ENCODE measurements at places on chromosomes 13 and 19.

GRCh38 chr19:1941146-1942077 is at the start of gene CSNK1G2:
TSS of gene CSNK1G2 (plus strand) at chr19:1941172. CDS start at chr19:1969773, 28,601 bp downstream.
- DNase-seq = no peak

DNA sequence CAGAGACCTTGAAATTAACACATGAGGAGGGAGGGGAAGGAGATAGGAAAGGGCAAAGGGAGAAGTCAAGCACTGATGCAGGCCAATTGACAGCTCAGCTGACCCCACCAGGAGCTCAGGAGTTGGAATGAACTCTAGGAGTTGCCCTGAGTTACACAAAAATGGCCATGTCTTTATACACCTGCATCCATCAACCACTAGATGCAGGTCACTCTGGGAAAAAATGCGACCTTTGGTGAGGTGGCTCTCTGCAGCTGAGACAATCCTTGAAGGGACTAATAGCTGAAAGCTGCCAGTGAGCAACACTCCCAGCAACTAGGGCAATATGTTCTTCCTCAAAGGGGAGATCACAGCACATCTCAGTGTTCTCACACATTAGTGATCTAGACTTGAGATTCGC is 222.8 kb downstream of the RBM26 start:
- DNase-seq = no peak

DNA sequence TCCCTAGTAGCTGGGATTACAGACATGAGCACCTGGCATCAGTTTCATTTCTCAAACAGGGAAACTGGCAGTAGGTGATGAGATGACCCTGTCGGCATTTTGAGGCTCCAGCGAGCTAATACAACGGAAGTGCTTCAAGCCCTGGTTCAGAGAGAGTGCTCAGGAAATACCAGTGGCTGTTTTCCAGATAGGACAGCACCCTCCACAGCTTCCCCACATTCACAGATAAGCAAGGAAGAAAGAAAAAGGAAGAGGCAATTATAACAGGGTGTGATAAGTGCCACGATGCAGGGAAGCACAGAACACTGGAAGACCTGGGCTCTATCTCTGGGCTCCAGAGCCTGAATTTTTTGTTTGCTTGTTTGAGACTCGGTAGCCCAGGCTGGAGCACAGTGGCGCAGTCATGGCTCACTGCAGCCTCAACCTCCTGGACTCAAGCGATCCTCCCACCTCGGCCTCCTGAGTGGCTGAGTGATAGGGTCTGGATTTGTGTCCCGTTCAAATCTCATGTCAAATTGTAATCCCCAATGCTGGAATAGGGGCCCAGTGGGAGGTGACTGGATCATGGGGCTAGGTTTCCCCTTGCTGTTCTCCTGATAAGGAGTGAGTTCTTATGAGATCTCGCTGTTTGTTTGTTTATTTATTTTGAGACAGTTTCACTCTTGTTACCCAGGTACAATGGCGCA is 43.5 kb downstream of the PIN1 start:
- no peak for DNase-seq

DNA sequence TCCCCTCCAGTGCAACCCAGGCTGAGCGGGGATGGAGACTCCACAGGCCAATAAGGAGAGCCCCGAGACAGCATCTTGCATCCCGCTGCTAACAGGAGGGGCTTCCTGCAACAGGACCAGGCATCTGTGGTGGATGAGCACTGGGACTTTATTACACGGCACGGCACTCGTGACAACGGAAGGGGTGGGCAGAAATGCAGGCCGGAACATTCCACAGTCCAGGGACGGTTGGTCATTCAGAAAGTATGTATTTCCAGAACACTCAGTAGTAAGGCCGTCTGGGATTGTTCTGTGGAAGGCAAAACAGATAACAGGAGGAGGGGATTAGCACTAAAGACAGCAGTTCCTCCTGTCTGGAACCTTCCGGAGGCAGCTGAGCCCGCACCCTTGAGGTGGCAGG is 3.3 kb upstream of the TM6SF2 start:
- no peak for DNase-seq

DNA sequence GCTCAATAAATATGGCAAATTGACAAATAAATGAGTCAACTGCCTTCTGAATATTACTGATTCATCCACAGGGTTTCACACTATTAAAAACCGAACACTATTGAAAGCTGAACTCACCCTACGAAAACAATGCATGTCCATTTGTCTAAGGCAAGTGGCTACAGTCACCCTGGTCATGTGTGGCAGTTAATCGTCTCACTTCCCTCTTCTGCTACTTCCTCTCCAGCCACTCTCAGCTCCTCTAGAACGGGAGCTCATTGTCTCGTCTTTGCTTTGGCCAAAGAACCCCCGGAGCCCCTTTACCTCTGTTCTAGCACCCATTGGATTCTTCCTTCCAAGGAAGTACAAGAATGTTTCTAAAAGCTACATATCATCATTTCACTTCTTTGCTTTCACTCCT is 74.4 kb upstream of the ZNF599 start:
- no peak for DNase-seq

- no peak for DNase-seq
These were observed 507.0 kb downstream of the DACH1 start for GRCh38 chr13:71360041-71360440.

GRCh38 chr13:41177616-41178015 is 16.8 kb downstream of the KBTBD7 start:
- DNase-seq = no peak

- DNase-seq = no peak
These were observed 195.2 kb downstream of the TSHZ3 start for GRCh38 chr19:31154021-31154420.

DNA sequence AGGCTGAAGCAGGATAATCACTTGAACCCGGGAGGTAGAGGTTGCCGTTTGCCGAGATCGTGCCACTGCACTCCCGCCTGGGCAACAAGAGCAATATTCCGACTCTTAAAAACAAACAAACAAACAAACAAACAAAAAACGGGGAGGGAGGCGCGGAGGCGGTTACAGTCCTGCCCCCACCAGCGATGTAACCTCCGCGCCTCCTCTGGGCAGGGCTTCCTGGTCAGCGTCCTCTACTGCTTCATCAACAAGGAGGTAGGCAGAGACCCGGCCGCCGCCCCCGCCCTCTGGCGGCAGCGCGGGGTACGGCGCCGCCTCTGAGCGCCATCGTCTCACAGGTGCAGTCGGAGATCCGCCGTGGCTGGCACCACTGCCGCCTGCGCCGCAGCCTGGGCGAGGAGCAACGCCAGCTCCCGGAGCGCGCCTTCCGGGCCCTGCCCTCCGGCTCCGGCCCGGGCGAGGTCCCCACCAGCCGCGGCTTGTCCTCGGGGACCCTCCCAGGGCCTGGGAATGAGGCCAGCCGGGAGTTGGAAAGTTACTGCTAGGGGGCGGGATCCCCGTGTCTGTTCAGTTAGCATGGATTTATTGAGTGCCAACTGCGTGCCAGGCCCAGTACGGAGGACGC is 10.2 kb downstream of the SNRPD2 start:
- peak; percentile 95 for DNase-seq

DNA sequence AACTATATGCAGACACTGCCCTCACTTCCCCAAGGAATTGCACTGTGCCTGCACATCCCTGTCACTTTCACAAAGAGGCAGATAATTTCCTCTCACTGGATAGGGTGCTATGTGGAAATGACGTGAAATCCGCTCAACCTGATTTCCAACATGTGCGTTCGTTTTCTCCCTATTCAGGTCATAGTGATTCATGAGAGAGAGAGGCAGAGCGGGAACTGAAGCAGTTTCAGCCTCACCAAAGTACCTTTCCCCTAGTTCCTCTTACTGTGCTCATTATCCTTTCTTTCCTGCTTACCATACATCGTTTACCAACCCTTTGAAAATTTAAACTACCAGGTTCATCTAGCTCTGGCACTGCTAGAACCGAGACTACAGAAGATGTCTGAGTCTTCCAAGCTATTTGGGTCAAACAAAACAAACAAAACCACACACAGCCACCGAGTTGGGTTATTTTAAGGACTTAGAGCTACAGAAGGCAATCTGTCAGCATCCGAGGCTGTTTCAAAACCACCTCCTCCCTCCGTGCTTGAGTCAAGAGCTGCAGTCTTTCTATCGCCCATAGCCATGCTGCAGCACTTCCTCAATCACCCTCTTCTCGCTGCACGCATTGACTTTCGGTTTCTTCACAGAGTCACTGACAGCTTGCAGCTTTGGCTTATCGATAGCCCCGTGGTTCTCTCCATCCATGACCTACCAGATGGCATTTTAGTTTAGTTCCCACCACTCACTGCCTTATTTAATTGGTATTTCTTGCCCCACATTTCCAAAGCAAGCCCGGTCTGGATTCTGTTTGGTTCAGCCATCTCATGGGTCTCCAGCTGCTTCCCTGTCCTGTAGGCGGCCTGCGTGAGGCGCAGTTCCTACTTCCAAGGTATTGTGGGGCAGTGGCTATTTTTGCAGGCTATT is 1395.8 kb downstream of the EFNB2 start:
- peak; percentile 84 for DNase-seq

GRCh38 chr19:10580979-10581631 is 6.0 kb downstream of the AP1M2 start:
- peak; percentile 96 for DNase-seq

- DNase-seq = no peak
These were observed 37.2 kb downstream of the TMTC4 start for GRCh38 chr13:100637380-100637779.
